ENCODE measurements at places on chromosomes 4 and X.

DNA sequence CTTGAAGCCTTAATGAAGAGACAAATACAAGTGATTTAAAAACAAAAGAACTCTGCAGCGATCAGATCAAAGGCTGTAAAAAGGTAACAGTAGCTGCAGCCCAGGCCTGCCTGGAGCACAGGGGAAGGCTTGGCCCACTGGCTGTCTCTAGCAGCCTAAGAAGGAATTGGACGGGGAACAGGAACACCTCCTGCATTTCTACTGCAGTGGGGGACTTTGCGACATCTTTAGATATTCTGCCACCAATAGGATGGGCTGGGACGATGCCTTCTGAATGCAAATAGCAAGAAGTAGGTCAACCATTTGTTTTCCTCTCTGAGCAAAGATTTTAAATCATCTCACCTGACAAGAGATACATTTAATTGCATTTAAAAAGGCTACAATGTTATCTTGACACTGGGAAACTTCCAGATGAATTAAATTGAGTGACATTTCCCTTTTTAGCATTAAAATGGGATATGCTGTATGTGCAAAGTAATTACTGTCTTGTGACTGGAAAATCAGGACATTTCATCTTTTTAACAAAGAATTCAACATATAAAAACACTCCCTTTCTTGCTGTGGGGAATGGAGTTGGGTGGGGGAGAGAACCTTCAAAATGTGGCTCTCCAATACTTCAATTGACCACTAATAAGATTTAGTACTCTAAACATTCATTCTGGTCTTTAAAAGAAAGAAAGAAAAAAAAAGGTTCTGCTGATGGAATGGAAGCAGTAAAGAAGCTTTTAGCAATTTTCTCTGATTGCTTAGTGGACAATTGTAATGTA is 70.0 kb downstream of the NYX start:
- no peak for DNase-seq

DNA sequence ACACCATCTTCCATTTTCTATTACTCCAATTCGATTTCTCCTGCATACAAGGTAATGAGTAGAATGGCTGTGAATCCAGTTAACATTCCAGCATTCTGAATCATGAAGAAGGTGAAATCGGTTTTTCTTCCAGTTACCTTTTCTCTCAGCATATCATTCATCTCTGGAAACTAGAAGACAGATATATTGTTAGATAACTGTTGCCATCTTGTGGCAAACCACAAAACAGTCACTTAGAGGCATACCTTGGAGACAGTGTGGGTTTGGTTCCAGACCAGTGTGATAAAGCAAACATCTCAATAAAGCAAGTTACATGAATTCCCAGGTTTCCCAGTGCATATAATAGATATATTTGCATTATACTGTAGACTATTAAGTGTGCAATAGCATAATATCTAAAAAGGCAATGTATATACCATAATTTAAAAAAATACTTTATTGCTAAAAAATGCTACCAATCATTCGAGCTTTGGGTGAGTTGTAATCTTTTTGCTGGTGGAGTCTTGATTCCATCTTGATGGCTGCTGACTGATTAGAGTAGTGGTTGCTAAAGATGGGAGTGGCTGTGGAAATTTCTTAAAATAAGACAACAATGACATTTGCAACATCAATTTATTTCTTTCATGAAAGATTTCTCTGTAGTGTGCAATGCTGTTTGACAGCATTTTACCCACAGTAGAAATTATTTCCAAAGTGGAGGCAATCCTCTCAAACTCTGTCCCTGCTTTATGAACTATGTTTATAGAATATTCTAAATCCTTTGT is 82.1 kb downstream of the SLC39A8 start:
- DNase-seq: no peak

GRCh38 chrX:9516635-9517034 is 51.8 kb downstream of the TBL1X start:
- no peak for DNase-seq

DNA sequence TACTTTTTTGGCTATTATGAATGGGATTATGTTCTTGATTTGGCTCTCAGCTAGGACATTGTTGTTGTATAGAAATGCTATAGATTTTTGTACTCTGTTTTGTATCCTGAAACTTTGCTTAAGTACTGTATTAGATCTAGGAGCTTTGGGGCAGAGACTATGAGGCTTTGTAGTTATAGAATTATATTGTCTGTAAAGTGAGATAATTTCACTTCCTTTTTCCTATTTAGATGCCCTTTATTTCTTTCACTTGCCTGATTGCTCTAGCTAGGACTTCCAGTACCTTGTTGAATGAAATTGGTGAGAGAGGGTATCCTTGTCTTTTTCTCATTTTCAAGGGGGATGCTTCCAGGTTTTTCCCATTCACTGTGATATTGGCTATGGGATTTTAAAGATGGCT is 28.1 kb downstream of the ADAM29 start:
- DNase-seq: no peak

DNA sequence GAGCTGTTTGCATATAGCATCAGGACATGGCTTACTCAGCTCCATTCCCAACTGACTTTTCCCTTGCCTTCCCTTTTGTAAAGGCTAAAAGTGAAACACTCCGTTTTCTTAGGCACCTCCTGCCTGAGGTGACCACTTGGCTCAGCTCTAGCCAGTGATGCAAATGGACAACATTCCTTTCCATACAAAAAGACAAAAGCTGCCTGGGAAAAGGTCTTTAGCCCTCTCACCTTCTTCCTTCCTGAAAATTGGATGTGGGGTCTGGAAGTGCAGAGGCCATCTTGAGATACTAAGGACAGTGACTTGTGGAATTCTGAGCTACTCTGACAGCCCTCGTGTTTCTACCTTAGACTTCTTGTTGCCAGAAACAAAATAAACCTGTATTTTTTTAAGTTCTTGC is 27.7 kb upstream of the SFRP2 start:
- no peak for DNase-seq

GRCh38 chr4:60847614-60848013 is 352.5 kb upstream of the ADGRL3 start:
- no peak for DNase-seq

- no peak for DNase-seq
These were observed 321.3 kb downstream of the PTTG2 start for GRCh38 chr4:38281371-38282071.

- DNase-seq: no peak
These were observed 58.4 kb upstream of the STS start for GRCh38 chrX:7088968-7089615.
